ENCODE measurements at places on chromosomes 12 and 14.
A peak's percentile ranks its signal among the peaks of the same experiment; 100 is the strongest.

DNA sequence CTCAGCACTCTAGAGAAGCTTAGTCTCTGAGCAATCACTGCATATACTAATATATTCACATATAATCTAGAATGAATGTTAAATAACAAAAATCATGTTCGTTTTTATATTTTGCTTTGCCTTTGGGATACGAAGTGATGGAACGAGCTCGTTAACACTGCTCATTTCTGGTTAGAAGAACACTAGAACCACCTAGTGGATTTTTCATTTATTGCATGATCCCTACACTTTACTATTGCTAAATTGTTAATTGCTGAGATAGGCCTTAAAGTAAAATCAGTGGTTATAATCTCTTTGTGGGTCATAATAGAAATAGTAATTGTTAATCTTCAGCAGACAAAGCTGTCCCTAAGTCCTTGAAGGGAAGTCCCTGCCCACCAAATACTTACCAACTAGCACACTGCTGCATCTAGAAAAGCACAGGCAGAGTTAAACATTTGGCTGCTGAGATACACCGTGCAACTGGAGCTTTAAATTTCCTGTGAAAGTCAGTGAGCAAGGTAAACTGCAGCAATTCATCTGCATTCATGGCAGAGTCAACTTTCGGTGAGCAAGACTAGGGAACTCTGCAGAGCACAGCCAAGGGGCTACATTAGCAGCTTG is 353.7 kb downstream of the APAF1 start:
- no peak for DNase-seq

- DNase-seq, result no peak
Measured at GRCh38 chr14:102782974-102783373, 5.7 kb downstream of the TRAF3 start.

DNA sequence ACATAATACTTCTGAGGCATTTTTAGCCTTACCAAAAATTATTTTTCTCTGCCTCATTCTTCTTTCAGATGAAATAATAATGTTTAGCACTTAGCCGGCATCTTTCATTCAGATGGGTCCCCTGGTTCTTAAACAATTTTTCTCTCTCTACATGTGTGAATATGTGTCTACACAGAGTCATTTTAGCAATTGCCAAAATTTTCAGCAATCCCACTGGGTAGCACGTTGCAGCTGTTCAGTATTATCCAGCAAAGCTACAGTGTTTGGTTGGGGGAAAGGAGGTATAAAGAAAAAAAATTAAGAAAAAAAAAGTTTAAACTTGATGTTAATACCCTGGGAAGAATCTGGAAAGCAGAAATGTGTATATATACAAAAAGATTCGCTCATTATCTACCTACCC is 160.5 kb upstream of the TRHDE start:
- no peak for DNase-seq

- DNase-seq, result no peak
Measured at GRCh38 chr12:131639270-131639940, 71.5 kb upstream of the SFSWAP start.

DNA sequence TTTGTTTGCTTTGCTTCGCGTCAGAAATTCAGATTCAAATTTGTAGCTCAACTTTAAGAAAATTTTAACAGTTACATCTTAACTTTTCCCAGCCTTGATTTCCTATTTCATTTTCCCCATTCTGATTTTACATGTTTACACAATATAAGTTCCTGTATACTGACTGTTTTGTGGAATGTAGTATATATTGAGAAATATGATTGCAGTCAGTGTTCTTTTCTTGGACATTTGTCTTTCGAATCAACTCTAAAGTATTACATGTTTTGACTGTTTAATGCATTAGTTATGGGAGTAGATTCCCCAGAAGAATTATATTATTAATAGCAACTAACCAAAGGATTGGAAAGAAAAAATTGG is 48.1 kb downstream of the PRKCH start:
- DNase-seq, result no peak

- DNase-seq, result no peak
Measured at GRCh38 chr14:68514608-68515194, 278.2 kb downstream of the ZFP36L1 start.

GRCh38 chr14:67060546-67060945 is 128.7 kb upstream of the GARIN2 start:
- DNase-seq, result no peak

DNA sequence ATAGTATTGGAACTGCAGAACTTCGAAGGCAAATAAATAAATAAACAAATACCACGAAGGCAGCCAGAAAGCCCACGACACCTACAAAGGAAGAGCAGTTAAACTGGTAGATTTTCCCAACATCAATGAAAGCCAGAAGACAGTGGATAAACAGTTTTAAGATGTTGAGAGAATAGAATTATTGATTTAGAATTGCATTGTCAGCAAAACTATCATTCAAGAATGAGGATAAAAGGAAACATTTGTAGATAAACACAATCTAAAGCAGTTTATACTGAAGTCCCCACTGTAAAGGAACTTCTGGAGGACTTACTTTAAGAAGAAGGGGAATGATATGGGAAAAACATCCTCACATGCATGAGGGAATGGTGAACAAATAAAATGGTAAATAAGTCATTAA is 29.5 kb downstream of the CACNA2D4 start:
- DNase-seq, result no peak

- DNase-seq, result no peak
Measured at GRCh38 chr12:88723219-88723618, 142.9 kb upstream of the KITLG start.

DNA sequence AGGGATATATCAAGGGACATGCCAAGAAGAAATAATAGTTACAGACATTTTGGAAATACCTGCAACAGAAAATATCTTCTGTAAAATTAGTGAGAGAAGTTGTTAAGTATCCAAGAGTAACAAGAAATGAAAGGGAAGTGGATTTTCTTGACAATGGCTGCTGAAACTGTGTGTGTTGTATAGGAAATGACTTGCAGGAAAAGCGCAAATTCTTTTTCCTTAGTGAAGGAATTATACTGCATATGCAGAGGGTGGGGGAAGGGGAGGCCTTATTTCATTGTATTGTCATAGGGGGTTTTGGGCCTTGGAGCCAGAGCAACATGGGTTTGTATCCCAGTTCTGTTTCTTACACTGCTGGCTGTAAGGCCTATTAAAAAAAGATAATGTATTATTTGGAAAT is 84.4 kb upstream of the DDHD1 start:
- no peak for DNase-seq

- no peak for DNase-seq
Measured at GRCh38 chr12:53365245-53365904, 14.6 kb upstream of the SP1 start.

GRCh38 chr14:68680541-68681051 is 112.3 kb downstream of the ZFP36L1 start:
- DNase-seq, result no peak

DNA sequence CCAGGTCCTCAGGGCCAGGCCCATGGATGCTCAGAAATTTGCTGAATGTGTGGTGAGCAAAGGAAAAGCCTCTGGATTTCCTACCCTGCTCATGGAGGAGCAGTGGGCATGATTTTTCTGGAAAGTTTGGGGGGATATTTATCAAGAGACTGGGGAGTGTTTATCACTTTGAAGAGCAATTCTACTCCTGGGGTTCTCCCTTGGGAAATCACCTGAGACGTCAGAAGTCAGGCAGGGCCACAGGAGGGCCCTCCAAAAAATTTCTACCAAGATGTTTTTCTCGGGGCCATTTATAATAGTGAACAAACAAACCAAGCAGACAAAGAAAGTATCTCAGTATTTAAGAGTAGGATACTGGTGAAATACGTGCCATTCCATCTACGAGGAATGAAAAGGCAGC is 20.1 kb upstream of the EIF2B2 start:
- DNase-seq, result no peak

- DNase-seq, result no peak
Measured at GRCh38 chr12:104748790-104749189, 209.3 kb downstream of the SLC41A2 start.

DNA sequence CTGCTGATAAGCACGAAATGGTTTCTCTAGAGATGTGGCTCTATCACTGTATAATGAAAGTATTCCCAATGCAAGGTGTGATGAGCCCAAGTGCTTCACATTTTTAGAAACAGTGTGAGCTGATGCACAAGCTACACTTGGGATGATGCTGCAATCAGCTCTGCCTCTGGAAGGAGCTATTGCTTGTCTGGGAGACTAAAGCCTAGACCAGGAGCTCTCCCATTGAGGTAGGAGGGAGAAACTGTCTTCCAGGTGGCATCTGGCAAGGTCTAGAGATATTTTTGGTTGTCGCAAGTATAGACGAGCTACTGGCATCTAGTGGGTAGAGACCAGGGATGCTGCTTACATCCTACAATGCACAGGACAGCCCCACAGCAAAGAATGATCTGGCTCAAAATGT is 42.0 kb downstream of the HECTD4 start:
- no peak for DNase-seq

DNA sequence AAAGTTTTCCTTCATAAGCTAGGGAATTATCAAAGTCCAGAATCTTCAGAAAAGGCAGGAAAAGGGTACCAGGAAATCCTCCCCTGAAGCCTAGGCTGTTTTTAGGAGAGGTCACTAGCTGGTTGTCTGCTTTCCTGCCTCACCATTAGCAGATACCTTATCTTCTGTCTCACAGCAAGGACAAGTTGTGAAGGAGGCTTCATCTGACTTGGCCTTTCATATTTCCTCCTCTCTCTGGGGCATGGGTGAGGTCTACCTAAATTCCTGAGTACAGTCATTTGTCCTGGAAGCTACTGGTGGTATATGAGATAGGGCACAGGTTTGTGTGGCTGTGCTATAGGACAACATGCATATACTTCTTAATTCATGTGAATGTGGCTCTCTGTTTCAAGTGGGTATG is 2.3 kb downstream of the FOXJ2 start:
- no peak for DNase-seq

- DNase-seq, result no peak
Measured at GRCh38 chr12:3896356-3896755, 23.2 kb upstream of the PARP11 start.

DNA sequence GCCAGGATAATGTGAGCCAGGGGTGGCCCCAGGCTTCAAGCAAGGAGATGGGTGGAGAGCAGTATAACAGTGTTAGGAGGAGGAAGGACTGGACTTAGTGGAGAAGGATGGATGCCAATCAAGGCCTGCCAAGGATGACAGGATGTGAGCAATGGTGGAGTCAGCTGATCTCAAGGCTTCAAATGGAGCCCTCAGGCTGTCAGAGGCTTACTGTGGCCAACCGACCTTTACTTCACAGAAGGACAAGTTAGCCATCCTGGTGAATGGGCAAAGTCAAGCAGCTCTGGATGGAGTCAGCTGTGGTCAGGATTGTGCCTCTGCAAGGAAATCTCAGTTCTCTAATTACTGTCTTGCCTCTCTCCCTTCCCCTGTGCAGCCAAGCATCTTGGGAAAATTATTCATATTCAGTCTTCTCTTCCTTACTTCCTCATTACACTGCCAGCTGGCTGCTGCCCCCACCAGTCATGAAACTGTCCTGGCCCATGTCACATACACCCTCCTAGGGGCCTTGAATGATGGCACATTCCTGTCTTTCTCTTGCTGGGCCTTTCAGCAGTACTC is 7.6 kb upstream of the STAT6 start:
- no peak for DNase-seq

- DNase-seq, result no peak
Measured at GRCh38 chr12:5554711-5555110, 122.8 kb downstream of the NTF3 start.

DNA sequence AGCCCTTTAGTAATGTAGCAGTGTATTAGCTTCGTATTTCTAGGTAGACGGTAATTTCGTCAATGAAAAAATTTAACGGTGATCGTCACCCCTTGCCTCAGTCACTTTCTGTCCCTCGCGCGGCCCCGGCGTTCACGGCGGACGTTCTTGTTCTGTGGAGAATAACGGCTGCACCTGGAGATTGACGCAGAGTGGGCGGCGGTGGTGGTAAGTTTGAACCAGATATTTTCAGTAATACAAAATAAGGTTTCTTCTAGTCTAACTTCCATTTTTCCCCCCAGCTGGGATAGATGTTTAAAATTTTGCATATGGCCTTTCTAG is 341 bp downstream of the ZNF10 start:
- DNase-seq, result peak; percentile 46

DNA sequence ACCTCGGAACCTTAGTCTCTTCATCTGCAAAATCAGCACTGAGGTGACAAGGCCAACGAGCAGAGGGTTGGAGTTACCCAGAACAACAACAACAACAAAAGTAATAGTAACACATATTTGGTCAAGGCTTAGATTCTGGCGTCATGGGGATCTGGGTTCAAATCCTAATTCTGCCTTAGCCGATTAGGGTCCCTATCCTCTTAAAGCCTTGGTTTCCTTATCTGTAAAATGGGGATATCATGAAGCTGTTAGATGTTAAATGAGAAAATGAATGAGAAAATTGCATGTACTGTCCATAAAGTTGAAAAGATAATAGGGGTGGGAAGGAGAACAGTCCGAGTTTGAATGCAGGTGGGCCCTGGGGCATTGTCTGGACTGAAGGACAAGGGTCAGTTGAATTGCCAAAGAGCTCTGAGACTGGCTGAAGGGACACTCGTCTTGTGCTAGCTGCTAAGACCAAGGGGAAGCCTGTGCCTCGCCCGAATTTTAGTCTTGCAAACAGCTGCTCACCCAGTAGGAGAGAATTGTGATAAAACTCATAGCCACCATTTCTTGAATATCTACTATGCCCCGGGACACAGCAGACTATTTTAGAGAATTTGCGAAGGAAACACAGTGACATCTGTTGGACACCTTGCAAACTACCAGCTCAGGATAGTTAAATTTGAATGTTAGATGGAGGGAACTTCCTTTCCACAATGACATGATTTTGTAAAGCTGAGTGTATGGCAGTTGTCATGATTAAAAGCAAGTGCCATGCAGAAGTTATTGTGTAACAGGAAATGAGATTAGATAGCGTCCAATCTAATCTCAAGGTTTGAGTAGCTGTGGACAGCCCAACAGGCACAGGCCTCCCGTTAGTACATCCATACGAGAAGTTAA is 6.8 kb upstream of the HNF1A start:
- DNase-seq, result no peak

DNA sequence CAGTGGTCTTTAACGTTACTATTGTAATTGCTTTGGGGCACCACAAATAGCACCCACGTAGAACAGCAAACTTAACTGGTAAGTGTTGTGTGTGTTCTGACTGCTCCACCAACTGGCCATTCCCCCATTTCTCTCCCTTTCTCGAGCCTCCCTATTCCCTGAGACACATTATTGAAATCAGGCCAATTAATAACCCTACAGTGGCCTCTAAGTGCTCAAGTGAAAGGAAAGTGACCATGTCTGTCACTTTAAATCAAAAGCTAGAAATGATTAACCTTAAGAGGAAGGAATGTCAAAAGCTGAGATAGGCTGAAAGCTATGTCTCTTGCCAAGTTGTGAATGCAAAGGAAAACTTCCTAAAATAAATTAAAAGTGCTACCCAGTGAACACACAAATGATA is 22.3 kb downstream of the PPP1R13B start:
- DNase-seq, result no peak

- no peak for DNase-seq
Measured at GRCh38 chr12:111467857-111468241, 62.1 kb downstream of the SH2B3 start.

DNA sequence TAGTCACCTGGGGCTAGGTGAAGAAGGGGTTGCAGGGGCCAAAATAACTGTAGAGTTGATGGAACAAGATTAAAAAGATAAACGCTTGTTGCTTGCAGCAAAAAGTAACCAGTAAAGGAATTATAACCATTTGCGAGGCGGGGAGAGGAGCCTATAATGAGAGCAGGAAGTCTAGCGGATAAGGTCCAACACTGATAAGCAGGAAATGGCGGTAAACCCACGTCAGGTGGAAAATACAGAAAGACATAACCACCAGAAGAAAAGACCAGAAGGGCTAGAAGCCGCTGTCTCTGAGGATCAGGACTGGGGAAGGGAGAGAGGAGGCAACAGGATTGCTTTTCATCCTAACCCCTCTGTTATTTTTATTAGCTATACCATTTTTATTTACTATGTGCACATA is 303.3 kb downstream of the DPF3 start:
- DNase-seq, result no peak

- DNase-seq, result peak; percentile 37
Measured at GRCh38 chr12:77685112-77685511, 145.6 kb upstream of the NAV3 start.

Data from nucleus accumbens (tissue), 56 donors.